Activated effector memory CD4-positive, alpha-beta T cell treated with anti-CD3 and anti-CD28 coated beads, Interleukin-2, amount 50 U/mL, for 16 hours (primary cell): ENCODE measurements at places on chromosomes 6 and 20.
A peak's percentile ranks its signal among the peaks of the same experiment; 100 is the strongest.

DNA sequence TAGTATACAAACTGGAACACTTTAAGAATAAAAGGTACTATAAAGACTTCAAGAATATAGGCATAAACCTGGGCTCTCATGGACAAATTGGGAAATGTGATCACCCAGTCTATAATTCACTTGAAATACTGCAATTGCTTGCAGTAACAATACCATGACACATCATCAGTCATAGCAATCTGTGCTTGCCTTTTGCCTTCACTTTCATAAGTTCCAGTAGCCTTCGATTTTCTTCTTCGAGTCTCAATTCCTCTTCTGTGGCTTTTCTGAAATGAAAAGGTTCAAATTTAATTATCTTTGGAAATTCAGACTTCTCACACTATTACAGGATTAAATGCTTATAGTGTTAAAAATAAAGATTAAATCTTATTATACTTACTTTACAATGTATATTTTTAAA lies 96.3 kb upstream of the ZBTB24 start:
- DNase-seq: no peak

DNA sequence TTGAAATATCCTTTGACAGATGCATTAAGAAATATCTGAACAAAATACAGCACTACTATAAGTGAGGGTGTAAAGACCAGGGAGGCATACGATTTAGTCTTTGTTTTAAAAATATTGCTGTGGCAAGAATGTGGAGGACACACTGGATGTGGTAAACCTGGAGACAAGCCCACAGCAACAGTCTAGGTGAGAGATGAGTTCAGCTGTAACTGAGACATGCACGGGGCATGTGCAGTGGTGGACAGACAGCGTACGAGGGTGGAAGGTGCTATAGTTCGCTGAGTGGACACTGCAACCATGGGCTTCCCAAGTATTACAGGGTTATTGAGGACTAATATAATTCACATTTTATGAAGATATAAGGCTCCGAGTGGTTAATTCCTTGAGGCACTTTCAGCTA lies 1.8 kb downstream of the NANP start:
- DNase-seq: no peak

DNA sequence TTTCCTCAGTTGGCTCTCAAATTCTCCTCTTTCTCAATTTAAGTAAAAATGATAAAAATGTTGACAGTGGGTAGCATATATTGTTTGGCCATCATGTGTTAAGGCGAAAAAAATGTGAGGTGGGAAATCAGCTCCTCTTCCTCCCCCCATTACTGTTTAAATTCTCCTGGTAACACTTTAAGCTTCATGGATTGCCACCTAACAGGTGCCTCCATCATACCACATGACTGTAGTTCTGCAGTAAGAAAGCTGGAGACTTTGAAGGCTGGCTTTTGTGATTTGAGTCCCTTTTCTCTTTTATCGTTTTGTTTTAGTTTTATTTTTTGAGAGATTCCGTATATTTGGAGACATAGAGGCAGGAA lies 1.2 kb downstream of the ZFAND3 start:
- no peak for DNase-seq

DNA sequence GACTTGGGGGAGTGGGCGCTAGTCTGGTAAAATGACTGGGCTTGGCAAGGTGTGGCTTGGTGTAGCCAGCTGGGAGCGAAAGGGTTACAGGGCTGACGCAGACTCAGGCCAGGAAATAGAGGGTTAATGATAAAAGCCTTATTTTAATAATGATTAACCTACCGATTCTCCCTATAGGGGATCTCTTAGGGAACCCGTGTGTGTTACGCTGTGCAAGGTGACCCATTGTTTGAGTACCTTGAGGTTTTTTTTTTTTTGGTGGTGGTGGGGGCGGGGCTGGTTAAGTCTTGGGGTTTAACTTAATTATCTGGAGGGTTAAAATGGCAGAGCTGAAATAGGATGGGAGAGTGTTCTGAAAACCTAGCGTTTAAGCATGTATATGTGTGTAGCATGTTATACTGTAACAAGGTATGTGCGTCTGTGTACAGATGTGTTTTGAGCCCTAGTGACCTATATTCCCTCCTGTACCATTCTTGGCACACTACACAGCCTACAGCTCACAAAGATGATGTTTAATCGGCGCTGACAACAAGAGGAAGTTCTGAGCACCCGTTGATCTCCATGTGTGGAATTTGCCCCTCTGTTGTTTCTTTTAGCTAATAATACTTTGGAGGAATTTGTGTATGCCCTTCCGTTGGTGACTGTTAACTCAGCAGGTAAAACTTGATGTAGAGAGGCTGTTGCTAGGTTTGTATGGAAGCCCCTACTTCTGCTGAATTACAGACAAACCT lies 1.3 kb downstream of the CARMIL1 start:
- DNase-seq: no peak

- DNase-seq: peak; percentile 24
These were observed 116.8 kb downstream of the CDC5L start for GRCh38 chr6:44504301-44504791.

GRCh38 chr6:63975699-63976098 lies 340.1 kb downstream of the PHF3 start:
- no peak for DNase-seq

DNA sequence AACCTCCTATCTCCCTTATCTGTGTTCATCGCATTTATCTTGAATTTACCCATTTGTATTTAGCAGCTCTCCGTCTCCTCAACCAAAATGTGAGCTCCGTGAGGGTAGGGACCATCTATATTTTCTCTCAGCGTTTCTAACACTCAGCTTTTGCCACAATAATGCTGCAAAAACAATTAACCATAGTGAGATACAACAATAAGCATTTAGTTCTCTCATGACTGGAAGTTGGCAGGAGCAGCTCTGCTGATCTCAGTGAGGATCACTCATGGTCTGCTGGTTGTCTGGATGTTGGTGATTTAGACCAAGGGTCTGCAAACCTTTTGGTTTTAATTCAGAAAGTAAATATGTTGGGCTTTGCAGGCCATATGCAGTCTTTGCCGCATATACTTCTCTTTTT lies 394.8 kb upstream of the RNF217 start:
- DNase-seq: no peak

DNA sequence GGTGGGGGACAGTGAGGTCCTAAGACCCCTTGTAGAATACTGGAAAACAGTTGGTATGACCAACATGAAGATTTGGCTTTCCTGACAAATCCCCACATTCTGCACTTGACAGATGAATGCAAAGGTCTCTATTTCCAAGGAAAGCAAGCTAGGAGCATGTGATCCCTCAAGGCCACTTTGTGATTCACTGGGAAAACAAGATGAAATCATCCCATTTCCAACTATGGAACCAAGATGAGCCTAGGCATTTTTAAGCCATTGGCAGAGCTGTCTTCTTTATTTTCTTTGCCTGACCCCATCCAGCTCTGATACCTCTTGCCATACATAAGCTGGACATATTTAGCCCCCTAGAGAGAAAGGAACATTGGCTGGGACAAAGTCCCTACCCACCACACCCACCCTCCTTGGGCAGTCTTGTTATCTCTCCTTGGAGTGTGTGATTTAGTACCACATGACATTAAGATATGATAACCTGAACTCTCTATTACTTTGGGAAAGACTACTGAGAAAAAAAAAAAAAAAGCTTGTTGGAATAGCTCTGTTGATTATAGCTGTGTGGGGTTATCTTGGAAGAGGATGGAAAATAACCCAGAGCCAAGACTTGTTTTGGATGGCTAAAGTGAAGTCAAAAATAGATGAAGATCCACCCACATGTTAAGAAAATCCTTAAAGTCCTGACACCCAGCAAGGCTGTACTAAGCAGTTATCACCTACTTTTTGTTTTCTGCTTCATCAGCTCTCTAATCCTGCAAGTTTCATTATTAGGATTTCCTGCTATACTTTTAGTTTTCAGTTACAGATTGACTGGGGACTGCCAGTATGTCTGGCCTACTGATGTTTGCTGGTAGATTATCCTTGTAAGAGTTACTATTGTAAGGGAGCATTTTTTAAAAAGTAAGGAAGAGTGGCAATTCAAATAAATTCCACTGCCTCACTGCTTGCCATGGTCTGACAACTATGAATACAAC lies 90.1 kb upstream of the PREP start:
- DNase-seq: no peak

GRCh38 chr20:59751075-59751711 lies 146.9 kb downstream of the PHACTR3 start:
- DNase-seq: no peak

DNA sequence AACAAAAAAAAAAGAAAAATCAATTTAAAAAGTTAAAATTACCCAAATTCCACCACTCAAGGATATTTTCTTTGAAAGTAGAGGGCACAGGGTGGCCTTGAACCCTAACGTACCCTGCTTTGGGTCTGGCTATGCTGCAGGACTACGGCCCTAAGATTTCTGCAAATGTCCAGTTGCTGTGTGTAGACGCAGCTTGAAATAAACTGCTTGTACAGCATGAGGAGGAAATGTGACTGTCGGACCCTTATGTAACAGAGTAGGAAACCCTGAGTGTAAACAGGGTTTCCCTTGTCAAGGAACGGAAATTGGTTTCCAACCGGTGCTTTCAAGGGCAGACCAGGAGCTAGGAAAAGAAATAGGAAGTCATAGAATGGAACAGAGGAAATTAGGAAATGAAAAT lies 60.7 kb upstream of the SHLD1 start:
- no peak for DNase-seq
